Skeletal muscle tissue (tissue), 5 donors: ENCODE measurements at places on chromosomes 2 and 18. TPM values are rescaled to one million over a fixed set of nuclear protein-coding genes. Genes with fewer than 3 reads are reported as not detected.

Gene PROM2
- total RNA-seq: under 0.01 TPM

Gene ABCG5
- total RNA-seq: not detected

Gene ABCG8
- under 0.01 TPM for total RNA-seq

Gene EVA1A
- 6.3 TPM for total RNA-seq

Gene ADD2
- 2.6 TPM for total RNA-seq

Gene SLC30A3
- 0.52 TPM for total RNA-seq

Gene UGT1A8
- not detected for total RNA-seq

Gene SCYGR4
- not detected for total RNA-seq

Gene SLC39A6
- total RNA-seq: 35.5 TPM

Gene NIFK
- total RNA-seq: 39.7 TPM

Gene DNAH7
- total RNA-seq: under 0.01 TPM

Gene FAP
- 70.5 TPM for total RNA-seq

Gene RNASEH1
- total RNA-seq: 14.6 TPM

Gene REG3A
- not detected for total RNA-seq

Gene GPR155
- total RNA-seq: 3.1 TPM
